Fibroblast of skin of right biceps (primary cell): ENCODE measurements at places on chromosomes 1 and 21.

- DNase-seq, result no peak
Observed at GRCh38 chr21:40936771-40937261, 89.9 kb upstream of the DSCAM start.

- no peak for DNase-seq
Observed at GRCh38 chr1:162177126-162177525, 107.6 kb downstream of the NOS1AP start.

GRCh38 chr1:169312084-169312954 is 55.3 kb downstream of the NME7 start:
- DNase-seq, result peak; percentile 98

DNA sequence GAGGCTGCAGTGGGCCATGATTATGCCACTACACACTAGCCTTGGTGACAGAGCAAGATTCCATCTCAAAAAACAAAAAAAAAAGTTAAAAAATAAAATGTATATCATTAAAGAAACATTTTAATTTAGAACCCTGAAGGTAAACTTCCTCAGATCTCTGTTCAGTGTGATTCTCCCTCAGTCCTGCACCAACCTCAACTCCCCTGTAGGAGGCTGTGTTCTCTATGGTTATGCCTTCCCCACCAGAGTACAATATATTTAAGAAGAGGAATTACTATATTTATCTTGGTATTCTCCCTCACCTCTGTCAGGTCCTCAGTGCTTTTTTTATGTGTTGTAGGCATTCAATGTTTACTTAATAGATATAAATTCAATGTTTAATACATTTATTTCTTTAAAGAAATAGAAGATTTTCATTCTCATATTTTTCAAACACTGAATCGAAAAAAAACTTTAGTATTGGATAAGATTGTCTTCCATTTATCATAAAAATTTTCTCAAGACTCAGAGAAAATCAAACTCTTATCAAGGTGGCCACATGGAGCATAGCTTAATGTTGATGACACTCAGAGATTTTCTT is 4.8 kb upstream of the LRRC8B start:
- peak; percentile 17 for DNase-seq

DNA sequence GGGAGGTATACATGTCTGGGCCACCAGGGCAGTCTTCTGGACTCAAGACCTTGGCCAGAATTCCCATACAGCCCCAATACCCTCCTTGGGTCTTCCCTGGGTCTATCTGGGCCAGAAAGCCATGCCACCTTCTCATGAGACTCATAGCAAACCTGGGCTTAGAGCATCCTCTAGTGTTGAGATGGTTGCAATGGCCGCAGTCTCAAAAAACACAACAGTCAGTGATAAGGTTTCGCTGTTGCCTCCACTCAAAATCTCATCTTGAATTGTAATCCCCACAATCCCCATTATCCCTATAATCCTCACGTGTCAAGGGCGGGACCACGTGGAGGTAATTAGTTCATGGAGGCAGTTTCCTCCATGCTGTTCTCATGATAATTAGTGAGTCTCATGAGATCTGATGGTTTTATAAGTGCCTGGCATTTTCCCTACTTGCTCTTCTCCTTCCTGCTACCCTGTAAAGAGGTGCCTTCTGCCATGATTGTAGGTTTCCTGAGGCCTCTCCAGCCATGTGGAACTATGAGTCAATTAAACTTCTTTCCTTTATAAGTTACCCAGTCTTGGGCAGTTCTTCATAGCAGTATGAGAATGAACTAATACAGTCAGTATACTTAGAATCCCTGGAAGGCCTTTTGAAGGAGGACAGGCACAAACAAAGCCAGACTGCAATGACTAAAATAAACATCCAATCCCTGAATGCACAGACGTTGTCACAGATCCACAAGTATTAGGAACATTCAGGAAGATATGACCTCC is 77.0 kb downstream of the CTH start:
- peak; percentile 37 for DNase-seq

- DNase-seq, result no peak
Observed at GRCh38 chr1:67790201-67790692, 43.0 kb downstream of the GNG12 start.

GRCh38 chr1:204190212-204191211 is 5.8 kb downstream of the KISS1 start:
- DNase-seq, result peak; percentile 65

GRCh38 chr1:109499661-109500536 is 6.0 kb downstream of the CYB561D1 start:
- DNase-seq, result peak; percentile 53

GRCh38 chr1:67759692-67760029 is 73.6 kb downstream of the GNG12 start:
- DNase-seq, result peak; percentile 56

GRCh38 chr1:208868554-208868953 is 624.4 kb upstream of the PLXNA2 start:
- peak; percentile 66 for DNase-seq

DNA sequence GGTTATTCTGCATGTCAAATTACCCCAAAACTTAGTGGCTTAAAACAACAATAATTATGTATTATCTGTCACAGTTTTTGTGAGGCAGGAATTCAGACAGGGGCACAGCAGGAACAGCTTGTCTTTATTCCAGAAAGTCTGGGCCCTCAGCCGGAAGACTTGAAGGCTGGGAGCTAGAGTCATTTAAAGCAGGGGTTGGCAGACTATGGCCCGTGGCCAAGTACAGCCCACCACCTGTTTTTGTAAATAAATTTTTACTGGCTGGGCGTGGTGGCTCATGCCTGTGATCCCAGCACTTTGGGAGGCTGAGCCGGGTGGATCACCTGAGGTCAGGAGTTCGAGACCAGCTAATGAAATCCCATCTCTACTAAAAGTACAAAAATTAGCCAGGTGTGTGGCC is 39.6 kb upstream of the KDM4A start:
- no peak for DNase-seq

- no peak for DNase-seq
Observed at GRCh38 chr1:246267426-246267825, 239.7 kb downstream of the SMYD3 start.

DNA sequence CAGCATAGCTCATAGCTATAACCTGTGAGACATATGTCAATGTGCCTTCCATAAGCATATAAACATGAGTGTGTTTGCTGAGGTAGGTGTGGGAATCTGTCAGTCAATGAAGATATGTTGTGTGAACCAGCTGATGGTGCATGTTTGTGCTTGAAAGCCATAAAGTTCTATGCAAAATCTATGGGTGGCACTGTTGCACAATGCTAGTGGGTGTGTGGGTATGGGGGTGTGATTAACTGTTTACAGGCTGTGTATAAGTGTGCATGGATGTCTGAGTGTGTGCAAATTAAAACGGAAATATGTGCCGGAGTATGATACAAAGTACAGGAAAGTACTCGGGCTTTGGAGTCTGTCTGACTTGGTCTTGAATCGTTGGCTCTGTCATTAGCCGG is 1.0 kb upstream of the ATP2B4 start:
- no peak for DNase-seq

- no peak for DNase-seq
Observed at GRCh38 chr1:162144853-162145252, 75.4 kb downstream of the NOS1AP start.

DNA sequence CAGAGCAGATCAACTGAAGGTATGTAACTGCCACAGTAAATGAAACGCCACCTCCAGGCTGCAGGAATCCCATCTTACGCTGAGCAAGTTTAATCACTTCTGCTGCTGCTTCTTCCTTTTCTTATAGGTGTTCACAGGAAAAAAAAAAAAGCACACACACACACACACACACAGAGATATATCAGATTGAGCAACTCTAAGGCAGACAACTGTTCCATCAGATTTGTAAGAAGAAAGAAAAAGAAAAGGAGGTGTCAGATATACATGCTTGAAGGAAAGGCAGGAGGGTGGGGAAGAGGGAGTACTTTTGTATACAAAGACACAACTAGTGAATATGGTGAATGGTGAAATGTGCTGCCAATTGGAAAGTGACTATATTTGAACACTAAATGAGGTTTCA is 28.6 kb downstream of the DSTYK start:
- DNase-seq, result no peak

DNA sequence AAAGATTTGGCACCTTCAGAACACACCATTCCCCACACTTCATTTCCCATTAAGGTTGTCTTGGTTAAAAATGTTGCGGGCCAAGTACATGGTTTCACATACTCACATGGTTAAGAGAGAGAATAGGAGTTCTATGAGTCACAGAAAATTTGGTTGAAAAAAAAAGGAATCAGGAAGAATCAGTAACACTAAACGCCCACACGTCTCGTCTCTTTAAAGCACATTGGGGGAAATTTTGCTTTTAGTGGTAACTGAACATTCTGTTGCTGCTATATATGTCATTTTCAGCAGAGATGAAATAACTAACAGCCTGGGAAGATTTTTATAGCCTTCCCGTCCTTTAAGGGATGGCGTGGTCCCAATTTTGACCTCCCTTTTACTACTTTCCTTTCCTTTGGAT is 132.9 kb upstream of the ERG start:
- DNase-seq, result peak; percentile 78

DNA sequence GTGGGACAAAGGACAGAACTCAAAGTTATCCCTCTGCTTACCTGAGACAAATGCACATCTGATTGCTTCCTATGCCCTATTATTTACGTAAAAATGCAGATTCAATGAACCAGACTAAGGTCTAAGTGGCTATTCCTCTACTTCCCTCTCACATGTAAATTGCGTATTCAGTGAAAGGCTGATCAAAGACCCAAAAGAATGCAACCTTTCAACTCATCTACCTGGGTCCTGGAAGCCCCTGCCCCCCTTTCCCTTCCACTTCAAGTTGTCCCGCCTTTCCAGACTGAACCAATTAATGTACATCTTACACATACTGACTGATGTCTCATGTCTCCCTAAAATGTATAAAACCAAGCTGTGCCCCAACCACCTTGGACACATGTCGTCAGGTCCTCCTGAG is 14.6 kb downstream of the SSX2IP start:
- DNase-seq, result no peak

GRCh38 chr1:42201986-42202385 is 37.4 kb upstream of the GUCA2A start:
- no peak for DNase-seq

GRCh38 chr1:94543893-94544635 is 2.5 kb upstream of the F3 start:
- DNase-seq, result peak; percentile 80

GRCh38 chr1:176670853-176671252 is 207.9 kb downstream of the PAPPA2 start:
- no peak for DNase-seq

DNA sequence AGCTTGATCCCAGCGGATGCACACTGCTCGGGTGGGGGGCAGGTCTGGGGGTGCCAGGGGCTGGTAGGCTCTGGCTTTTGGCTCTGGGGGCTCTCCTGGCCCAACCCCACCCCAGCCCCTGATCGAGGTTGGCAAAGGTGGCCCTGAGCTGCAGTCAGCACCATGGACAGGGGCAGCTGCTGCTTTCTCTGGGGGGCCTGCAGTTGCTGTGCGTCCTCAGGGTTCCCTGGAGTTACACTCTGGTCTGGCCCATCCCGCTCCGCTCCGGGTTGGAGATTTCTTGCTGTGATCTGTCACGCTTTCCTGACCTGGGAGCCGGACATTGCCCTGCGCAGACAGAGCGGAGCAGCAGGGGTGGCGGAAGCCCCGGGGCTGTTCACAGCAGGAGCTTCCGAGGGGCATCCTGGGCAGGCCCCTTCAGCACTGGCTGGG is 8.0 kb upstream of the PLCH2 start:
- peak; percentile 37 for DNase-seq

GRCh38 chr1:226649780-226650179 is 89.3 kb downstream of the ITPKB start:
- DNase-seq, result peak; percentile 31

GRCh38 chr21:30336596-30336995 is 898 bp downstream of the KRTAP27-1 start:
- DNase-seq, result peak; percentile 61

GRCh38 chr1:53639996-53640700 is 98.8 kb downstream of the GLIS1 start:
- no peak for DNase-seq

- DNase-seq, result no peak
Observed at GRCh38 chr1:208131621-208132286, 112.4 kb downstream of the PLXNA2 start.

GRCh38 chr1:244866355-244866754 is 2.0 kb upstream of the HNRNPU start:
- no peak for DNase-seq

DNA sequence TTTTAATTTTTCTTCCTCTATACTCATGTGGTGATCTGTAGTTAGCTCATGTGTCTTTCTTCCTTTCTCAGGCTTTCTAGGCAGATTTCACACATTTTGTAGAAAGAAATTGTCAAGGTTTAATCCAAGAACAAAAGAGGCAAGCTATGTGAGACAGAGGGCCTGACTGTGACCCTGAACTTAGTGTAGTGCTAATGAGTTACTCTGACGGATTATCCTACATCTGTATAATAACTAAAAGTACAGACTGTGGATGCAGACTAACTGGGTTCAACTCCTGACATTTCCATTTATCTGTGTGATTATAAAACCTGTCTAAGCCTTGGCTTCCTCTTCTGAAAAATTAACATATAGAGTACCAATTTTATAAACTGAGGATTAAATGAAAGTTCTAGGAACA is 40.7 kb downstream of the MIGA1 start:
- no peak for DNase-seq

GRCh38 chr1:17309426-17310067 is 1.6 kb downstream of the PADI4 start:
- DNase-seq, result no peak

GRCh38 chr1:156513185-156513584 is 12.6 kb upstream of the MEF2D start:
- DNase-seq, result no peak

DNA sequence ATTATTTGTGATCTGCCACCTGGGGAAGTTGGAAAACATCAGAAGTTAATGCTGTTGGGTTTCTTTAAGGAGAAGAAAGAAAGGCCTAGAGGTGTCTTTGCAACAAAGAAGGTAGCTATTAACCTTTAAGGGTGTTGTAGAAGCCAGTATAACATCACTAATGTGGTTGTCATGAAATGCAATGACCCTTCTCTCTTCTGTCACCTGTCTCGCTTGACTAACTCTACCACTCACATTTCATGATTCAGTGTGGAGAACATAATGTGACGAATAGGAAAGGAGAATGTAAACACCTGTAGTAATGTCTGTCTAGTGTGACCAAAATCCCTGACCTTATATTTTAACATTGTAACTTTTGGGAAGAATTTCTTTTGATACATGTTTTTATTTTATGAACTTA is 211.7 kb upstream of the UBE2U start:
- DNase-seq, result no peak

DNA sequence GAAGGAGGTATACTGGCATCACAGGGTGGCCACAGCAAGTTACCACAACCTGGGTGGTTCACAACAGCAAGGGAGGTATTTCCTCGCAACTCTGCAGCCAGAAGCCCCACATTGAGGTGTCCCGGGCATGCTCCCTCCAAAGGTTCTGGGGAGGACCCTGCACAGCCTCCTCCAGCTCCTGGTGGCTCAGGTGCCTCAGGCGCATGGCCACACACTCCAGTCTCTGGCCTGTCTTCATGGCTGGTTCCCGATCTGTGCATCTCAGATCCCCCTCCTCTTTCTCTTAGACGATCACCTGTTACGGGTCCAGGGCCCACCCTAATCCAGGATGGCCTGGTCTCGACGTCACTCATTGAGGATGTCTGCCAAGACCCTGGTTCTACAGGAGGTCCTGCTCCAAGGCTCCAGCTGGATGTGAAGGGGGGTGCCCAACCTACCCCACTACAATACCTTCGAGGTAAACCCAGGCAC is 6.7 kb upstream of the ARF1 start:
- DNase-seq, result no peak
